ENCODE measurements at places on chromosomes 5 and 9.

- DNase-seq, result no peak
Observed at GRCh38 chr9:78028926-78029325, 2.7 kb downstream of the GNAQ start.

DNA sequence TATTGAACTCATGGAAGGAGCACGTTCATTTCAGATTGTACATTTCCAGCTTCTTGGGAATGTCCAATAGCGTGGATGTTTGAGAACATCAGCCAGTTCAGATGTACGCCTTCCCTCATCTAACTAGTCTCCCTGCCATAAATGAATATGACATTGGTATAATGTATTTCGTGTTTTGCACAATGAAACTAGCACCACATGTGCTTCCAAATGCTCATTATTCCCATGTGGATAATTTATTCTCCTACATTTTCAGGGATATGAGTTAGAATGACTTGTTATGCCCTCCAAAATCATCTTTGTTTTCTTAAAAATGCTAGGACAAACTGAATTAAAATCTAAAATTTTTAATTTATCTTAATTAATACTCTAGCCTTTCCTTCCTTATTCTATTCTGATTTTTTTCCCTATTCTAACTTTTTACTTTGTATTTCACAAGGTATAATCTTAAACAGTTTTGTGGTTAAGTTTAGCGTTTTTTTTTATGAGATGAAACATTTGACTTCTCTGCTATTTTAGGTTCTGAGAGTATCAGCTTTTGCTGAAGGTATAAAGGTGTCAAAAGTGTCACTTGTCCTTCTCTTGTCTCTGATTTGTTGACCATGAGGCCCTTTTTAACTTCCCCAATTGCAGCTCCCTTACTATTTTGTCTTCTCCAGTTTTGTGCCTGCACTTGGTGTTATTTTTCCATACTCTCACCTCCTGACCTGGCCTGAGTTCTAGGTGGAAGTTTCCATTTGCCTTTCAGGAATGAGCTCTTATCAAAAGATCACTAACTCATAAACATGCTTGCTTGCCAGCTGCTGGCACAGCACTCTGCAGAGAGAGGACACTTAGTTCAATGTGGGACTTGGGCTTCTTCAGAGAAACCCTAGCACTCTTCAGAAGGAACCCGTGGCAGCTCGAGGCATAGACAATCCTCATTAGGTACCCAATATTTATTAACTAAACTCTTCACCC is 106.8 kb downstream of the FRMD3 start:
- no peak for DNase-seq

DNA sequence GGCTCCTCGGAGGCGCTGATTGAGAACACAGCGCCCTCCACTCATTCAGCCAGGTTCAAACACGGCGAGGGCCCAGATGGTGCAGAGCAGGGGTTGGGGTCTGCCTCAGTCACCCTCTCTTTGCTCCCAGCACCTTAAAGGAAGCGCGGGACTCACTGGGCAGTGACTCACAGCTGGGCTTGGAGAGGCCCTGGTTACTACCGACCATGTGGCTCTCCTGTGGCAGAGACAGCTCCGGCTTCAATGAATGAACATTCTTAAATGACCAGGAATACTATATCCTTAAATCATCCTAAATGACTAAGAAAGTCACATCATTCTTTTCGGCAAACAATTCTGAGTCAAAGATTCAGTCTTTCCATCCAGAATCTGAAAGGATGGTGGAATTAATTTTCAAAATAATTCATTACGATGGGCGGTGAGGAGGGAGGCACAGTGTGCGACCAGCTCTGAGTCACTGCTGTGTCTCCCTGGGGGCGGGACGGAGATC is 1.6 kb upstream of the INPP5E start:
- no peak for DNase-seq

GRCh38 chr5:39218482-39219402 is 621 bp downstream of the FYB1 start:
- DNase-seq, result no peak

DNA sequence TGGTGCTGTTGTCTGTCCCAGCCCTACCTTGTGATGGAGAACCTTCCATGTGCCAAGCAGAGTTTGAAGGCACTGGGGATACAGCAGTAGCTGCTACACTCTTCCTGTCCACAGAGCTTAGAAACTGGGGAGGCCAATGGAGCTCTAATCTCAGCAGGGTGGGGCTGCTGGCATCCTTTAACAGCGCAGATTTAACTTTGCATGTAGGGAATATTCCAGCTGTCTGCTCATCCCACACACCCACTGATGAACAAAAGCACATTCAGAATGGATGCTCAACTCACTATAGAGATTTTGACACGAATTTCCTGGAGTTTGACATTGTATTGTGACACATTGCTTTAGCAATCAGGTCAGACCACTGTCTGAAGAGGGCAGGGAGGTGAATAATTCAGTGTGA is 49.0 kb downstream of the TMEM215 start:
- no peak for DNase-seq

DNA sequence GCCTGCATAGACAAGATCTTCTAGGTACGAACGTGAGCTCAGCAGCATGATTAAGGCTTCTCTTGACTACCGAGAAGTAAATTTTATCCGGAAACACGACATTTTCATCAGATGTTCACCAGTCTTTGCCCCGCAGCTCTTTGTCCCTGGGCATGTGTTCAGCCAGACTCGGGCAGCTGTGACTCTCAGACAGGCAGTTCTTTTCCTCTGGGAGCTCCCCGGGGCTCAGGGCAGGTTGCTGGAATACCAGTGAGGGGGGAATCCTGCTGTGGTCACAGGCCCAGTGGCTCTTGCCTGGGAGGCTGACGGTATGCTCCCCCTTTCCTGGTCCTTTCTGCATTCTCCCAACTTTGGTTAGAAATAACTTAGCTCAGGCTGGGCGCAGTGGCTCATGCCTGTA is 186.1 kb downstream of the GNA14 start:
- no peak for DNase-seq

DNA sequence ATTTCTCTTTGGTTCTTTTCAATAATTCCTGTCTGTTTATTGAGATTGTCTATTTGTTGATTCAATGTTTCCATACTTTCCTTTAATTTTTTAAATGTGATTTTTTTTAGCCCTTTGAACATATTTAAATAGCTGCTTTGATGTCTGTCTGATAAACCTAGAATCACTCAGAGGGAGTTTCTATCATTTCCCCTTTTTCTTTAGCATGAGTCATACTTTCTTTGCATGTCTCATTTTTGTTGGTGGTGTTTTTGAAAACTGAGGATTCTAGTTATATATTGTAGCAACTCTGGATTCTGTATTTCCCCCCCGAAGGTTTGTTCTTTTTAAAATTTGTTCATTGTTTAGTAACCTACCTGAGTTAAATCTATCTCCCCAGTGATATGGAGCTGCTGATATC is 24.2 kb upstream of the ZNF618 start:
- no peak for DNase-seq
